Fibroblast of skin of abdomen (primary cell): ENCODE measurements at places on chromosomes 4 and X.

- DNase-seq, result no peak
These were observed 116.8 kb upstream of the AGA start for GRCh38 chr4:177558995-177559394.

- no peak for DNase-seq
These were observed 175.3 kb downstream of the MAML3 start for GRCh38 chr4:139978692-139979091.

GRCh38 chr4:186936496-186937375, 213.1 kb upstream of the FAT1 start:
- peak; percentile 71 for DNase-seq

DNA sequence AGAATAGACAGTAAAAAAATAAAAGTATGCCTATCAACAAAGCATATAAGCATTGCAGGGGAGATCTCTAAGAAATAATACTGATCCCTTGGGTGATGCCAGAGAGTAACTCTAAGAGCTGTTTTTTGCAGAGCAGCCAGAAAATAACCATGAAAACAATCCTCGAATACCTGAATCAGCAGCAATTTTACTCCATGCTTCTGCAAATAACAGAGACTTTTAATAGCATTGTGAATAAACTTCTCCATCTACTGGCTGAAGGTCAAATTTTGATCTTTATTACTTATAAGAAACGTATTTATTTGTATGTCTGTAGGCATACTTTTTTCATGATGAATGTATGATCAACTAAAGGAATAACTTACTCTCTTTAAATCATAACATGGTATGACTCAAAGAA, 334.5 kb downstream of the GALNTL6 start:
- peak; percentile 73 for DNase-seq

DNA sequence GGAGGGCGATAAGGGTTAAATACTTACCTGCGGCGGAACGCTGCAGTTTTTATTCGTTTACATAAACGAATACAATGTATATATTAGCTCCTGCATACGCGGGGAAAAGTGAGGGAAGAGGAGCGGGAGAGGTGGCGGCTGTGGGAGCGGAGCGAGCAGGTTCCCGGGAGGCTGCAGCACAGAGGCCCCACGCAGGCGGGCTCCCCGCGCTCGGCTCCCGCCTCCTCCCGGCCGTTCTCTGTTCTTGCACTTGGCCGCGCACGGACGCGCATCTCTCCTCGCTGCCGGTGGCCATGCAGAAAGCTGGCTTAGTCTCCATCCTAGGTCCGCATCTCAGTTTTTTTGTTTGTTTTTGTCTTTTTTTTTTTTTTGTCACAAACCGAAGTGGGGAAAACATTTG, 340.4 kb upstream of the FAT1 start:
- DNase-seq, result no peak

DNA sequence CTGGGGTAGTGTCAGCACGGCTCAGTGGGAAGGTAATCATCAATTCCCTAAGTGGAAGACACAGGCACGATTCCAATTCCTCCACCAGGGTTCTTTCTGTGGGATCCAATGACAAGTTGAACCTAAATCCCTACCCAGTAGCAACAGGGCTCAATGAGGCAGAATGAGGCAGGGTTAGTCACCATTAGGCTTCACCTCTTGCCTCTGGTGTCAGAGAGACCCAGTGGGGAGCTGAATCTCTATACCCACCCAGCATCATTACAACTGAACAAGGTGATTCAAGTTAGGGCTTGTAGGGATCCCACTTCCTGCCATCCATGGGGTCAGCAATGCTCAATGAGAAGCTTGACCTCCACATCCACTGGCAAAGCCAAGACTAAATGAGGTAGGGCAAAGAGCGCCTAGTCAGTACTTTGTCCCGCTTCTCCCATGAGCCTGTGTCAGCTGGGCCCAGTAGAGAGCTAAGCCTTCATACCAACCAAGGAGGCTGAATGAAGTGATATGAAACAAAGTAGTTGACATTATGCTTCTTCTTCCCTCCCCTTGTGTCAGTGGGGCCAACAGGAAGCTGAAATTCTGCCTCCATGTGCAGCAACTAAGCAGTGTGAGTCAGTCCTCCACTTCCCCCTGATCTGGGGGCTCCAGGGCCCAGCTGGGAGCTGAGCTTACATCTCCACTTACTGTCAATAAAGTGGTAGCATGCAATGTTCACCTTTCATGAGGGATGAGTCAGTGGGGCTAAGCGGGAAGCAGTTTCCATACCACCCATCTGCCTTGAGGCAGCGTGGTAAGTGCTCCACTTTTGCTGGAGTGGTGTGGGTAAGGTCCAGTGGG, 36.4 kb upstream of the RBM41 start:
- peak; percentile 13 for DNase-seq

- DNase-seq, result no peak
These were observed 681.5 kb downstream of the DACH2 start for GRCh38 chrX:86829786-86830185.

GRCh38 chrX:20317873-20318272, 51.2 kb upstream of the RPS6KA3 start:
- no peak for DNase-seq

- DNase-seq, result no peak
These were observed 260.1 kb upstream of the EDNRA start for GRCh38 chr4:147220833-147221232.

- peak; percentile 74 for DNase-seq
These were observed 6.6 kb upstream of the DDX60L start for GRCh38 chr4:168486912-168487281.

DNA sequence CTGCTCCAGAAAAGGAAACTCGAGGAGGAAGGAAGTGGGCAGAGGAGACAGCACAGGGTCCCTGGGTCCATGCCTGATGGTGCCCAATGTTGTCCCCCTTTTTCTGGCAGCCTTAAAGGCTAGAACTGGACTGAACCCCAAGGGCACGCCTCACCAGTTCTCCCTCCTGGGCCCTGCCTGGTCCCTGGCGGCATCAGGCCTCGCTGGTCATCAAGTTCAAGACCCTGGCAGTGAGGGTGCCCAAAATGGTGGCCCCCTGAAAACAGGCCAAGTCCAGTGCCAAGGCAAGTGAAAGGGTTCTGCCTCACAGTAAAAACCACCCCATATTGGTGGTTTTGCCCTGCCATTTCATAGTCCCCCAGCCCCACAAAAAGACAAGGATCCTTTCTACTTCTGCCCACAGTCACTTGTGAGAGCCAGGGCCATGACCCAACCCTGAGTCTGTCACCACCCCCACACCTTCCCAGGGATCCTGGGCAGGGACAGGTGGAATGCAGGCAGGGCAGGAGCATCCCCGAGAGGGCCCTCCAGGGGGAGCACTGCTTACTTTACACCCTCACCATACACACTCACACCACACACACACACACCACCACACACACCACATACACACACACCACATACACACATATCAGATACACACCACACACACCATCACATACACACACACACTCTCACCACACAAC, 107.6 kb downstream of the DCTD start:
- no peak for DNase-seq

DNA sequence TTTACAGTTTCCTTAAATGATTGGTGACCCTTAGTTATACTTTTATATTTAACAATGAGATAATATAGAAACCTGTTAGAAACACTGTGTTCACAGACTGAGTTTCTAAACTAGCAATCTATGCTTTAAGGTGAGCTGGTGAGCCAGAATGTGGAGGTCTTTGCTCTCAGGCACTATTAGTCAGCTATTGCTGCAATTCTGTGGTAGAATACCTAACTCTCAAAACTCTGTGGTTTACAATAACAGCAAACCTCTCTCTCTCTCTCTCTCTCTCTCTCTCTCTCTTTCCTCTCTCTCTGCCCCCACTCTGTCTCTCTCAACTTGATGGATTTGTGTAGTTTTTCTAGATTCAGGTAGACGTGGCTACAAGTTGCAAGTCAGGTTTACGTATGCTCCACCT, 17.6 kb upstream of the LCORL start:
- DNase-seq, result no peak

DNA sequence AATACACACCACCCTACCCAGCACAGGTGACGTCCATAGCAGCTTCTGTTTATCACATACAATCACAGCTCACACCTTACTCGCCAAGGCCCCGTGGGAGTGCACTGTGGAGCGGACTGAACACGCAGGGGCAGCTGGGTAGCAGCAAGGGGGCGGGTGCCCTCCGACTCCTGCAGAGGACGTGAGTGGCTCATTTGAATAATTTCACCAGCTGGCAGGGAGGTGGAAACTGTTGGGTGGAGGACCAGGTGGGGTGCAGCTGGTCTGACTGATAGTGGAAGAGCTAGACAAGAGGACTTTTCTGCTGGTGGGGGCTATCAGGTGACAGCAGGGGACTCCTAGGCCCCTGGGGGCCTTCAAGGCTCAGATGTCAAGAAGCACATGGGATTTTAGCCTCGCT, 16.3 kb downstream of the MAN2B2 start:
- no peak for DNase-seq

- DNase-seq, result no peak
These were observed 1.8 kb upstream of the MID1 start for GRCh38 chrX:10622197-10622596.

DNA sequence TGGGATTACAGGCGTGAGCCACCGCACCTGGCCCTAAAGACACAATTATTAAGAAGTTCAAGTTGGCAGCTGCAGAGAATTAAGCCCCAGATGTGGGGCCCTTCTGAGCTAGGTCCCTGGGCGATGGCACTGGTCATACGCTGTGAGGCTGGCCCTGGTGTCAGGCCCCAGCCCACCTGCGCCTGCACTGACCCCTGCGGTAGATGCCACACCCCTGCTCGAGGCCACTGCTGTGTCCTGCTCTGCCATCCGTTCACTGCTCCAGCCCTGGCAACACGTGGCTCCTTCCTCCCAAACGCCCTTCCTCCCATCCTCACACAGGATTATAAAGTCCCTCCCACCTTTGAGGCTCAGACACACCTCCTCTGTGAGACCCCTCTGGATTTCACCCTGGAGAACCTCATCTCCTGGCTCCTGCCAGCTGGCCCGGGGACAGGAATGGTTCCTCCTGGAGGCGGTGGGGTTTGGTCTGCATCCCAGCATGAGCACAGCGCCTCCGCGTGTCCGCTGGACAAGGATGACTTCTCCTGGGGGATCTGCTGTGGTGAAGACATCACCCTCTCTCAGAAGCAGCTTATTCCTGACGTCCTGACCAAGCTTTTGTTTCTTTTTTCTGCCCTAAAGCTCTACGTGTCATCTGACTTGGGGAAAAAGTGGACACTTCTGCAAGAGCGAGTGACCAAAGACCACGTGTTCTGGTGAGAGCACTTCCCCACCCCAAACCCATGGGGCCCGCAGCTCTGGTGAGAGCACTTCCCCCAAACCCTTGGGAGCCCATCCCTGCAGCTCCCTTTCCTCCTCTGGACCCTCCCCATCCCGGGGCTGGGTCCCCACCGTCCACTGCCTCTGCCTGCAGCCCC, 219.0 kb upstream of the PSAPL1 start:
- no peak for DNase-seq
